Psoas muscle (tissue), 8 donors: ENCODE measurements at places on chromosomes 12 and 14. TPM values are rescaled to one million over a fixed set of nuclear protein-coding genes. Genes with fewer than 3 reads are reported as not detected.

- no peak for DNase-seq
These were observed 463.5 kb upstream of the PDE3A start for GRCh38 chr12:19904819-19905218.

- DNase-seq: no peak
These were observed 28.5 kb downstream of the A2M start for GRCh38 chr12:9087087-9087835.

LBHD2 gene
- polyA plus RNA-seq: not detected

GRCh38 chr12:27619308-27619707 is 76.9 kb upstream of the REP15 start:
- no peak for DNase-seq

DNA sequence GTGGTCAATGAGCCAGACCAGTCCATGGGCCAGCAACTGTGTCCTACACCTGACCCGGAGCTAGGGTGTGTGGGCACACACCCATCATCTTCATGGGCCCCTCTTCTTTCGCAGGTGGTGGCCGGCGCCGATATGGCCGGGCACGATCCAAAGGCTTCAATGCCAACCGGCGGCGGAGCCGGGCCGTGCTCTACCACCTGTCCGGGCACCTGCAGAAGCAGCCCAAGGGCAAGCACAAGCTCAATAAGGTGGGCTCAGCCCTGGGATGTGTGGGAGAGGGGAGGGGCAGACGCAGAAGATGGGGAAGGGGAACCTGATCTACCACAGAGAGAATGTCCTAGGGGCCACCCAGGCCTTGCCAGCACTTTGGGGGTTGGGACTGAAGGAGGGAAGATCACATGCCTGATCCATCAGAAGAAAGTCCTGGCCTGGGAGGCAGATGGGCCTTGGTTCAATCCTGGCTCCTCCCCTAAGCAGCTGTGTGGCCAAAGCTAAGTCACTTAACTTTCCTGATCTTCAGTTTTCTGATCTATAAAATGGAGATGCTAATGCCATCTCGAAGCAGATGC is 3.8 kb downstream of the KCNH3 start:
- no peak for DNase-seq

DNA sequence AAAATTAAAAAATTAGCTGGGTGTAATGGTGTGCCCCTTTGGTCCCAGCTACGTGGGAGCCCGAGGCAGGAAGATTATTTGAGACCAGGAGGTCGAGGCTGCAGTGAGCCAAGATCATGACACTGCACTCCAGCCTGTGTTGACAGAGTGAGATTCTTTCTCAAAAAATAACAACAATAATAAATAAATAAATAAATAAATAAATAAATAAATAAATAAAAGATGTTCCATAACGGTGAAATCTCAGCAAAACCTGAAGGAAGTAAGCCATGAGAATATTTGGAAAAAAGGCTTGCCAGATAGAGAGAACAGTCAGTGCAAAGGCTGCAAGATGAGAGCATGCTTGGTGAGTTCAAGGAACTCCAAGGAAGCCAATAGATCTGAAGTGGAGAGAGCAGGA is 176.7 kb downstream of the RAD51B start:
- DNase-seq: no peak

DCN gene
- polyA plus RNA-seq: 222 TPM

DNA sequence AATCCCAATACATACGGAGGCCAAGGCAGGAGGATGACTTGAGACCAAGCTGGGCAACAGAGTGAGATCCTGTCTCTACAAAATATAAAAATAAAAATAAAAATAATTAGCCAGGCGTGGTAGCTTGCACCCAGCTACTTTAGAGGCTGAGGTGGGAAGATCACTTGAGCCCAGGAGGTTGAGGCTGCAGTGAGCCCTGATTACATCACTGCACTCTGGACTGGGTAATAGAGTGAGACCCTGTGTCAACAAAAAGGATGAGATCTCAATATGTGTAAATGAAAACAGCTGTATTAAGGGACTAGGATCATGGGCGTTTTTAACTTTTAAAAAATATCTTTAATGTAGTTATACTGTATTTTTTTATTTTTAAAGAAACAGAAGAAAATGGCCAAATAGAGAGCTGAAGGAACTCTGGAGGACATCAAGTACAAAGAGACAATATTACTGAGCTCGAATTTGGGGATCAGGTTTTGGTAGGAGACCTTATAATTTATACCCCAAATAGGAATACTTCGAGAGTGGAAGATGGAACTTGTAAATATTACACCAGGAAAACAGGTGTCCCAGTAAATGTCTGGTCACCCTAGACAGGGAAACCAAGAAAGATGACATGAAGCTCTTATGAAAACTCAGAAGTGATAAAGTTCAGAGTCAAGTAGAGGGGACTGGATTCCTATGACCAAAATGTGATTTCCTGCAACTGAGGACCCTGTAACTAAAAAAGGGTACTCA is 13.1 kb downstream of the BATF start:
- DNase-seq: no peak

GRCh38 chr14:94045101-94045500 is 19.0 kb downstream of the OTUB2 start:
- no peak for DNase-seq

ADCY6 gene
- polyA plus RNA-seq: 7.6 TPM

GRCh38 chr14:103707329-103708263 is 7.7 kb downstream of the XRCC3 start:
- DNase-seq: no peak

DNA sequence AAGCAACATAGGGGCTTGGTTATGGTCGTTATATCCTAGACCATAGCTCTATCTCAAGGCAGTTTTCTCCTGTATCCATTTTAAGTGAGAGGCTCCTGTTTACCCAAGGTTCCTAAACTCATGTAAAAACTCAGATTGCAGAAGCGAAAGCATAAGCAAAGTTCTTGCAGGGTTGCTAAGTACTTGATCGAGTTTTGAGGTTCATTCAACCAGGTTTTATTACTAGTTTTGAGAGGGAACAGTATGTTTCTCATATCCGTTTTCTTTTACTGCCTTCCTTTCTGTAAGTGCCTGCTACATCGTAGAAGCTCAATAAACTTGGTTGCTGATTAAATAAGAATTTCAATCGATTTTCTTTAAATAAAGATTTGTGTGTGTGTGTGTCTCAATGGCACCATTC is 5.1 kb downstream of the AKAP3 start:
- DNase-seq: no peak

UNC79 gene
- 0.56 TPM for polyA plus RNA-seq

DIO3 gene
- polyA plus RNA-seq: 0.66 TPM

DNA sequence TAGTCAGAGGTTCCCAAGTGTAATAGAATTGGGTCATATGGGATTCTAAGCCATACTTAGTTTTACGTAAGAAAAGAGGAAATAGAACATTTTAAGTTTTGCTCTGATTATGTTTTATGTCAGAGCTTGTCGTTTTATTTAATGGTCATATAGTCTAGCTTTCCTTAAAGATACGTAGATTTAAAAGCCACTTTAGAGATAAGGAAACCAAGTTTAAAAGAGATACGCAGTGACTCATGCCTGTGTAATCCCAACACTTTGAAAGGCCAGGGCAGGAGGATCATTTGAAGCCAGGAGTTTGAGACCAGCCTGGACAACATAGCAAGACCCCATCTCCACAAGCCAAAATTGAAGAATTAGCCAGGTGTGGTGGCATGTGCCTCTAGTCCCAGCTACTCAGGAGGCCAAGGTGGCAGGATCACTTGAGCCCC is 19.5 kb downstream of the MAPK1IP1L start:
- DNase-seq: no peak
